ENCODE measurements at places on chromosomes 2 and 18.

DNA sequence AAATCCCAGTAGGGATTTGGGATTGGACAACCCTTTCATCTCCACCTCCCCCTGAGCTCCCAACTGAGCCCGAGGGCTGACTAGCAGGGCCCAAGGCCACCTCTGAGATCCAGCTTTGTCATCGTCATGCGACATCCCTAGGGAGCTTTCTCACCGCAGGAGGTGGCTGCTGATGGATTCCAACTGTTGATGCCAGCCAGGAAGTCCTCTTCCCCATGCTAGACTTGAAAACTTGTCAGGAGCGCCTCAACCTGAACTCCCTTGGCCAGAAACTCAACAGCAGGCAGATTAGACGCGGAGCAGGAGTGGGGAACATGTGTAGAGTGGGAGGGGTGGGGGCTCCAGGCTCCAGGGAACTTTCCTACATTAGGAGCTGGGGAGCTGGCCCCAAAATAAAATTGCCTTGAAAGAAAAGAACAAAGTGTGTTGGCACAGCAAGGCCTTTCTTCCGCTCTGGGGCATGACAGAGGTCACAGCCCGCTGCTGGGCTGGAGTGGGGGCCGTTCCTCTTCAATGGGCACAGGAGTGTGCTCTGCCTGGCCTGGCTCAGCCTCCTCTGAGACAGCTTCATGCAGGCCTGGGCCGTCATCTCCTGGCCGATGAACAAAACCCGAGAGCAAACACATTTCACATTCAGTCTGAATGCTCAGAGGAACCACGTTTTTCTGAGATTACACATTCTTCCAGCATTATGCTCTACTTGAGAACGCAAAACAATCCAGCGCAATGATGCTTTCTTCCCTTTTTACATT is 34.5 kb downstream of the EMILIN2 start:
- DNase-seq: no peak

GRCh38 chr18:5515011-5515784 is 28.6 kb downstream of the EPB41L3 start:
- no peak for DNase-seq

DNA sequence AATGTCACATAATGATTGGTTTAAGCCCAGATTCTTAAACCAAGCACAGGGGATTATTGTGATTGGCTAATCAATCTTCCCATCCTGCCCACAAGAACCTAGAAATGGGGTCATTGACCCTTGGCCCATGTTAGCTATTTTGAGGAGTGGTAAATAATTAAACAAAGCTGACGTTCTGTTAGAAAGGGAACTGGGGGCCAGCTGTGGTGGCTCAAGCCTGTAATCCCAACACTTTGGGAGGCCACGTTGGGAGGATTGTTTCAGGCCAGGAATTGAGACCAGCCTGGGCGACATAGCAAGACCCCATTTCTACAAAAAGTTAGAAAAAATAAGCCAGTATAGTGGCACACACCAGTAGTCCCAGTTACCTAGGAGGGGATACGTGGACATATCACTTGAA is 37.8 kb upstream of the PTPN4 start:
- no peak for DNase-seq

- DNase-seq: no peak
These were observed 4.4 kb downstream of the POU3F3 start for GRCh38 chr2:104858006-104858978.

DNA sequence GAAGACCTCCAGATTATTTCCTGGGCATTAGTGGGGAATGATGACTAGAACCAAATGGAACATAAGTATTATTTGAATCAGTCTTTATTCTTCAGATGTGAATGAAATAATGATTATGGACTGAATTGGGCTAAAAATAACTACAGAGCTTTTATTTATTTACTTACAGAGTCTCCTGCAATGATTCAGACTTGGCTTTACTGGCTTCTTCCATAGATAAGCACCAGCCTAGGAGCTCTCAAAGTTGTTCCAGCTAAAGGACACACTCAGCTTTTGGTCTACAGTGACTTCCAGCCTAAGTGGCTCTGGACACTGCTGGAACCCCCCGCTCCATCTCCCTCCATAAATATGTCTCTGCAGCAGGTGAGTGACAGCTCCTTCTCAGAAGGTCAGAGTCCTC is 24.3 kb upstream of the ARHGAP25 start:
- DNase-seq: no peak
